A673 (cell line): ENCODE measurements at places on chromosomes 16 and 17.
A peak's percentile ranks its signal among the peaks of the same experiment; 100 is the strongest.

GRCh38 chr17:41382394-41382793 is 288 bp upstream of the KRT34 start:
- DNase-seq, result no peak

DNA sequence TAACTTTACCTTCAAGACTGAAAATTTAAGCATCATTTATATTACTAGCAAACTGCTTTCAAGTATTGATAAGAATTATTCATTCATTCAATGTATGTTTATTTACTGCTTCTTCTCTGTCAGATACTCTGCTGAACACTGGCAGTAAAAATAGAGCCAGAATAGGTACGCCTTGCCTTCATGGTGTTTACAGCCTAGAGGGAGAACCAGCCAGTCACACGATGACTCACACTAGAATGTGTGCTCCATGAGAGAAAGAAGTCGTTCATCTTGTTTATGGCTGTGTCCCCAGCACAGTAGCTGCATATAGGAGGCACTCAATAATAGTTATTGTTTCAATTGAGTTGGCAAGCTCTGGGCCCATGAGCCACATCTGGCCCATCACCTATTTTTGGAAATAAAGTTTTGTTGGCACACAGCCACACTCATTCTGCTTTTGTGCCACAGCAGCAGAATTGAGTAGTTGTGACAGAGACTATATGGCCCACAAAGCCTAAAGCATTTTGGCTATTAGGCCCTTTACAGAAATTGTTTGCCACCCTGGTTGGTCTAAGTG is 84.2 kb downstream of the TMC6 start:
- DNase-seq, result peak; percentile 18

GRCh38 chr16:57134982-57135381 is 42.6 kb downstream of the CPNE2 start:
- no peak for DNase-seq

DNA sequence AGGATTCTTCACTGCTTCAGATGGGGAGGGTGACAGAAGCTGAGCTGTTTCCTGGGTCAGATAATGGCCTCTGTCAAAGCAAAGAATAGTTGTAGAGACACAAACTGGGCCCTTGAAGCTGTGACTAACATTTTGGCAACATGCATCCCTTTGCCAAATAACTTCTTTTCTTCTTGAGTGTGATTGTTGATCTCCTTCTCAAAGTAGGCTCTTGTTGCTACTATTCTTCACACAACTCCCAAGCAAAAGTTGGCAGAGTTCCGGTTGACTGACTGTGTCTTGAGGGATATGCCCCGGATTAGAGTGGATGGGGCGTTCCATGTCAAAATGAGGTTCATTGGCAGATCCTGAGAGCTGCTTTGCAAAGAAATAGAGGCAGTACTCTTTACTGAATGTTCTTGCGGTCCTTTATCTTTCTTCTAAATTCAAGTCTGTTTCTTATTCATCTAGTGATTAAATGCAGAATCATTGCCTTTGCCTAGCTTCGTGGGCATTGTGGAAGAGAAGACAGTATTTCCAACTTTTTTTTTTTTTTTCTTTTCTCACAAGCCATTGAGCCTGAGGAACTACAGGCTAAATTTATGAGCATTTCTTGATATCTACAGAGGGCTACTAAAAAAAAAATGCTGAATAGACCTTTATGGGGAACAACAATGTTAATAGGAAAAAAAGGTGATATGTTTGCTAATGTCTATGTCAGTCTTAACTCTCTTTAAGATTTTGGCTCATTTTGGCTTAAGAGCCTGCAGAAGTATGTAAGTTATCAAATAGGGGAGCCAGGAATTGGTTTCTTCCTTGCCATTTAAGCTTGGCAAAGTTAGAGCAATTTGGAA is 5.8 kb downstream of the WIPF2 start:
- DNase-seq, result no peak

GRCh38 chr16:88655733-88656281 is 5.0 kb upstream of the CYBA start:
- DNase-seq, result no peak

DNA sequence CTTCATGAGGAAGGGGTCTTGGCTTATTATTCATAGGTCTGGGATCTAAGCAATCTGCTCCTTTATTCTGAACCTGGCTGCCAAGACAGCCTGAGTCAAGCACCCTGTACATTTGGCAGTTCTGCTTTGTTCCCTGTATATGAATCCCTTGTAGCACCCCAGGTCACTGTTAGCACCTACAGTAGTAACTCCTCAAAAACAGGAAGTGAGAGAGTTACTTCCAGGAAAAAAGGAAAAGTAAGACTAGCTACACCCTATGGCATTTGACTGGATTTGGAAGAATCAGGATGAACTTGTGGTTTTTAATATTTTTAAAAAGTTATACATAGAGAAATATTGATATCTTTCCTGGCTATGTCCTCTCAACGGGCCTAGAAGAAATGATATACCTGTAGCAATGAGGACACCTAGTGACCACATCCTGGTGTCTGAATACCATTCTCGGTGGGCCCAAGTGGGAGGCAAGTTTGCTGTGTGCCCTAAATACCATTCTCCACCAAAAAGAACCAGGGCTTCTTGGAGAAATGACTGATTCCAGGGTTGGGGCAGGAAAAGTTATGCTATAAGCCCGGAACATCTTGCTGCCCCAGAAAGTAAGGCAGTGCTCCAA is 9.9 kb downstream of the ANKRD40 start:
- DNase-seq, result no peak

- no peak for DNase-seq
Observed at GRCh38 chr17:63431939-63432804, 13.9 kb downstream of the CYB561 start.

DNA sequence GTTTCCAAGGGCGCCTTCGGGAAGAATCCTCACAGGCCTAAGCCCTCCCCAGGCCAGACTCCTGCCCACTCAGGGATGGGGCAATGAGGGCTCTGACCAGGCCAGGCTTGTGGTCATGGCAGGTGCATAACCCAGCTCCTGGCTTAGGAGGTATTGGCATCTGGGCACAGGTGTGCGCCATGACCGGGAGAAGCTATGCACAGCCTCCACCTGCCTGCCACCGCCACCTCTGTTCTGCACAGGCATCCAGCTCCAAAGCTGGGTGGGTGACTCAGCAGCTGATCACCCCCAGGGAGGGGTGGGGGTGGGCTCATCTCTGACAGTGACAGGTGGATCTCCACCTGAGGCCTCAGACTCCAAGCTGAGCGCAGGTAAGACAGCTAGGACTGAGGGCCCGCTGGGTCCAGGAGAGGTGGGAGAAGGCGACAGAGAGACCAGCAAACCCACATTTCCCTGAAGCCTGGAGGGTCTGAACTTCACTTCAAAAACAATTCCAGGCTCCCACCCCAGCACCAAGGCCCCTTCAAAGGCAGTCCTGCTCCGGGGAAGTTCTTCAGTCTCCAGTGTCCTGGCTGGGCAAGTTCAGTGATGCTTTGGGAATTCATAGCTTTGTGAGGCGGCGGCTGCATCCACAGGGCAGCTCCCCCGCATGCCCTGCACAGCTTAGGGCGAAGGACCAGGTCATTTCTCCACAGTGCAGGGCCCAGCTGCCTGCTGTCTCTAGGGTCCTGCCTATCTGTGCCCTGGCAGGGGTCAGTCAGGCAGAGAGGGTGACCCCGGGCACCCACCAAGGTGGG is 121.6 kb upstream of the SMURF2 start:
- no peak for DNase-seq

GRCh38 chr17:66459811-66460270 is 157.4 kb downstream of the PRKCA start:
- peak; percentile 56 for DNase-seq

- DNase-seq, result no peak
Observed at GRCh38 chr16:63337264-63337663, 1301.0 kb upstream of the CDH8 start.
